Stimulated activated CD8-positive, alpha-beta memory T cell treated with anti-CD3 and anti-CD28 coated beads, Interleukin-7, amount 100 ng/mL, for 4 hours (primary cell): ENCODE measurements at places on chromosomes 2 and 18.

DNA sequence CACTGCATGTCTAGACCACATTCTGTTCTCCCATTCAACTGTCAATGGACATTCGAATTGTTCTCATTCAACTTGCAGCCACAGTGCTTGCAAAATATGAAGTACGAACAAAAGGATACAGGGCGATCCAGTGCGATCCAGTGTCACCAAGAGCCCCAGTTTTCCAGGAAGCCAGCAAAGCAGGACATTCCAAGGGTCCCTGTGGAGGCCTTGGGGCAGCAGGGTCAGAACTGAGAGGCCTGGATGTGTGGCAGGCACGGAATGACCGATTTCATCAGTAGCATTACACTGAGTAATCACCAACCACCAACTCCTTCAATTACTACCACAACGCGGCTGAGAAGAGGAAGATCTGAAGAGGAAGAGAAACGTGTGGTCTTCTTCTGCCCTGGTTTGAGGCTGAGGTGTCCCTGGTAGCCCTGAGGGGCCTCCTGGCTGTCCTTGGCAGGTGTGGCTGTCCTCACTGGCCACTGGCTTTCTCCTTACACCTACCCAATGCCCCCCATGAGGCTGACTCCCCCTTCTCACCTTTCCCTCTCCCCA is 172.7 kb upstream of the FHL2 start:
- no peak for DNase-seq

DNA sequence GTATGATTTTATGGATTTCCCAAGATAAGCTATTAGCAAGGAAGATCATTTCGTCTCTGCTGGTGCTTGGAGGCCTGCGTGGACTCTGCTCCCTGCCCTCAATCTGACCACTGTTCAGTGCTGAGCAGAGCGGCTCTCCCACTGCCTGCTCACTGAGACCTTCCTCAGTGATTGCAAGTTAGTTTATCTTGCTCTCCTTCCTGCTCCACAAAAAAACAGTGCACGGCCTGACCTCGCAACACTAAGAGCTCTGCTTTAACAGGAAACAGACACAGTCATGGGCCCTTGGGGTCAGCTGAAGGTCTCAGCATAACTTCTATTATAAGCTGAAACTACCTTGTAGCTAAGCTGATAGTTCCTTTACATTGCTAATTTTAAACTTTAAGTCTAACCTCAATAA is 53.1 kb downstream of the PRELID3A start:
- no peak for DNase-seq

- DNase-seq = no peak
These were observed 68.1 kb upstream of the CSRNP3 start for GRCh38 chr2:165401285-165401852.

GRCh38 chr2:239472235-239472775 is 71.5 kb upstream of the HDAC4 start:
- no peak for DNase-seq

GRCh38 chr2:150107170-150107569 is 380.3 kb downstream of the RND3 start:
- no peak for DNase-seq

- DNase-seq = no peak
These were observed 249.0 kb downstream of the DYSF start for GRCh38 chr2:71702071-71702970.

- no peak for DNase-seq
These were observed 367.1 kb downstream of the ZEB2 start for GRCh38 chr2:144152817-144153271.

DNA sequence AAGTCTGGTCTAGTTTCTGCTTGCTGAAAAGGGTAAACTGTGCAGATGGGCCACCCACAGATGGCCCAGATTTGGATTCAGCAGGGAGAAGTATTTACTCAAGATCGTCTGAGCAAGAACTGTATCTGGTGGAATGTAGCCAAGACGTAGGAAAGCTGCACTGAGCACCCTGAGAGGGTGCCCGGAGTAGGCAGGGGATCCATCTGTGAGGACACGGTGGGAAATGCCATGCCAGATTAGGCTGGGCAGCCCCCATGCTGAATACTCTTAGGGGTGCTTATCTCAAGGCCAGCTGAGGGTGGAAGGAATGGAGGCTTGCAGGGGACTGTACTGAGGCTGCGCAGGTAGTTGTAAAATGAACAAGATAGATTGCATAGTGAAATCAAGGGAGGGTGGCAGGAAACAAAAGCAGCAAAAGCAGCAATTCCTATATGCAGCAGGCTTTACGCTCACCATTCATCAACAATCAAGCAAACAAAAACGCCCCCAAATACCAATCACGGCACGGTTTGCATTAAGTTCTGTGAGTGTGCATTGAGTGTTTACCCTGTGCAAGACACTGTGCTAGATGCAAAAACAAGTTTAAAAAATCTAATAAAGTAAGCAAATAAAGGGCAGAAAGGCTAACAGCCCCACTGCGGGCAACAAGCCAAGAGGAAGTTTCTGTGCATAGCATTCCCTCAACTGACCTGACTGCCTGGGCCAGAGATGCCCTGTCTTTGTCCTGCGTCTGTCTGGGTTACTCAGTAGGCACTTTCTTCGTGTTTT is 32.2 kb upstream of the LPIN2 start:
- DNase-seq = no peak

GRCh38 chr2:231673348-231673770 is 35.0 kb upstream of the PTMA start:
- no peak for DNase-seq

GRCh38 chr18:27301615-27302378 is 116.7 kb upstream of the CHST9 start:
- no peak for DNase-seq

GRCh38 chr2:142175813-142176338 is 45.1 kb upstream of the LRP1B start:
- no peak for DNase-seq

- DNase-seq = no peak
These were observed 906 bp downstream of the IKZF2 start for GRCh38 chr2:213150315-213151097.

GRCh38 chr18:57797209-57797651 is 5.9 kb downstream of the ATP8B1 start:
- no peak for DNase-seq

- no peak for DNase-seq
These were observed 176.1 kb downstream of the TMEM18 start for GRCh38 chr2:501130-501529.

DNA sequence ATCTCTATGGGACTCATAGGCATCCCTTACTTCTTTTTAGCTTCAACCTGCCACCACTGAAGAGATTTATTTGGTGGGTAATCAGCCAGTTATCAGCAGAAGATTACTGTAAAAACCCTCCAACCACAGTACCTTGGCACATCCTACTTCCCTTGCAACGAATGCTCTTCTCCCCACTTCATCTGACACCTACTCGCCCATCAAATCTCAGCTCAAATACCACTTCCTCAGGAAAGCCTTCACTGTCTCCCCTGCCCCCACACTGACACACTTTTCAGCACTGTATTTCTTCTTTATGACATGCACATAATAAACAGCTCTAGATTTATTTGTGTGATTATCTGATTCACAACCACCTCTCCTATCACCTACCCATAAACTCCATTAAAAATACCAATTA is 3.1 kb downstream of the KDSR start:
- peak; percentile 15 for DNase-seq

DNA sequence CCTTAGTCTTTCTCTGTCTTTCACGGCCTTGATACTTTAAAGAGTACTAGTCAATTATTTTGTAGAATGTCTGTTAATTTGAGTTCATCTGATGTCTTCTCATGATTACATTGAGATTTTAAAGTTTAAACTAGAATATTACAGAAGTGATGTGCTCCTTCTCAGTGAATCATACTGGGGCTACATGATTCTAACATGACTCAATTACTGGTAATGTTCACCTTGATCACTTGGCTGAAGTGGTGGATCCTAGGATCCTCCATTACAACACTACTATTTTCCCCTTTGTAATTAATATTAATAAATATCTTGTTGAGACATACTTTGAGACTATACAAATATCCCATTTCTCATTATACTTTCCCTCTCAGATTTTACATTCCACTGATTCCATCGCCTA is 148.5 kb downstream of the CAMKMT start:
- DNase-seq = no peak

DNA sequence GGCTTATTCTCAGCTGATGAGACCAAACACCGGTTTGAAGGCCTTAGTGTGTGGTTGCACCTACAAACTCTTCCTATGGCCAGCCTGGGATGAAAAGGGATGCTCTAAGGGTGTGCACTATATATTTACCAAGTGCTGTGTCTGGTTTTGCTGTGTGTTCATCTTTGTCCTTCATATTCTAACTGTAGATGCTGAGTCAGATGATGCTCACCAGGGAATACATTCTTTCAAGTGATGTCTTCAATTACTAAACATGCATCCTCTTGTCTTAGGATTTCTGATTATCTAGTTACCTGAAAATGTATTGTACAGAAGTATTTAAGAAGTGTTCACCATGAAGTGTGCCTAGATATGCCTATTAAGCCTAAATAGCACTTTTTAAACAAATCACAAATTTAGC is 1111.6 kb upstream of the ZEB2 start:
- DNase-seq = no peak

DNA sequence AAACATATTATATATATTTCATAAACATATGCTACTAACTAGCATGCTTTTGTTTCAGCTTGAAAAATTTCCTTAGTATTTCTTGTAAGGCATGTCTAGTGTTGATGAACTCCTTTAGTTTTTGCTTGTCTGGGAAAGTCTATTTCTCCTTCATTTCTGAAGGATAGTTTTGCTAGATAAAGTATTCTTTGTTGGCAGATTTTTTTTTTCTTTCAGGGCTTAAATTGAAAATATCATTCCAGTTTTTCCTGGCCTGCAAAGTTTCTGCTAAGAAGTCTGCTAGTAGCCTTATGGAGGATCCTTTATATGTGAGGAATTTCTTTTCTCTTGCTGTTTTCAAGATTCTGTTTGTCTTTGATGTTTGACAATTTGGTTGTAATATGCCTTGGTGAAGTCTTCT is 183.5 kb downstream of the SLC4A3 start:
- DNase-seq = no peak

GRCh38 chr2:17059458-17059857 is 393.8 kb upstream of the CYRIA start:
- DNase-seq = no peak

GRCh38 chr2:61597300-61598289 is 59.4 kb upstream of the XPO1 start:
- DNase-seq = no peak

DNA sequence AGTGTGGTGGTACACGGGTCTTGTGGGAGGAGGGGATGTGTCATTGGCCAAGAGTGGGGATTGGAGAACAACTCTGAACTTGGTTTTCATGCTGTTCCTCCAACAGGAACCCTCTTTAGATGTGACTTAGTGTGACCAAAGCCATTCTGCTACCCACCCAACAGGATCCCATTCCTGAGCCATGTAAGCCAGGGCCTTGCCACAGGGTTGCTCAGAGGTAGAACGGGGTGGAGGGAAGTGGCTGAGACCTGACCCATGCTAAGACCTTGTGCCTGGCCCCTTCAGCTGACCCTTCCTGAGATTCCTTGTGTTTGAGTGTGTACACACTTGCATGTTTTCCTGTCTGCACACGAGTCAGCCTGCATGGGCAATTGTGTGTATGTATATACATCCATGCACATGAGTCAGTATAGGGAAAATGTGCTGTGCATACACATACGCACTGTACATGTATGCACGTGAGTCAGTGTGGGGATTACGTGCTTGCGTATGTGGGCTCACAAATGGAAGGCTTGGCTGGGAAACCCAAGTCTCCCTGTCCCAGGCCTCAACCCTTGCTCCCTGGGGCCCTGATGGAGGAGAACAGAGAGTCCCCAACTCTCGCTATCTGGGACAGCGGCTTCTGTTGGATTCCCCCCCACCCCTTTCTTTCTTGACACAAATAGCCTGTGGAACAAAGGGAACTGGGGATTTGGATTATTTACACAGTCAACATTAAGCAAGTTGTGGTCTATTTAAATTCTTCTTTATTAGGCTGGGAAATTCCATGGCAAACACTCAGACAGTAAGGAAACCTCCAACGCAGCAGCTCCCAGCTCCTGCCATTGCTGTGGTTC is 339.8 kb downstream of the DYSF start:
- no peak for DNase-seq

- DNase-seq = no peak
These were observed 181.8 kb downstream of the PHLPP1 start for GRCh38 chr18:62897153-62897552.

DNA sequence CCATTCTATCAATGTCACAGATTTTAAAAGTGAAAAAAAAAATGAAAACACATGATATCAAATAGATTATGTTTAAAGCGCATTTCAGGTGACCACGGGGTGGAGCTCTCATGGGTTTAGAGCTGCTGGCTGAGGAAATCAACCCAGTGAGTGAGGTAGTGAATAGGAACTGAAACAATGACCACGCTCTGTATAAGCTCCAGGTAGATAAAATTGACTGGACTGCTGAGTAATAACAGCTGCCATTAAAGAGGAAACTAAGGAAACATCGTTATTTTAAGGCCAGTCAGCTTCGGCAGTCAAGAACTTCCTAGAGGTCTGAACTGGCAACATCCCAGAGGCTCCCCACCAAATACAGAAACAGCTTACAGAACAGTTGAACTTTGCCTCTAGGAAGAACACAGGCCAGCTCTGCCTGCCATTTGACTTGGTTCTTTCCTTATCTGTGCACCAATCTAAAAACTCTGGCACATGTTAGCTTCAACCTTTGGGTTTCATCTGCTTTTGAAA is 185.9 kb downstream of the PDE1A start:
- DNase-seq = no peak

DNA sequence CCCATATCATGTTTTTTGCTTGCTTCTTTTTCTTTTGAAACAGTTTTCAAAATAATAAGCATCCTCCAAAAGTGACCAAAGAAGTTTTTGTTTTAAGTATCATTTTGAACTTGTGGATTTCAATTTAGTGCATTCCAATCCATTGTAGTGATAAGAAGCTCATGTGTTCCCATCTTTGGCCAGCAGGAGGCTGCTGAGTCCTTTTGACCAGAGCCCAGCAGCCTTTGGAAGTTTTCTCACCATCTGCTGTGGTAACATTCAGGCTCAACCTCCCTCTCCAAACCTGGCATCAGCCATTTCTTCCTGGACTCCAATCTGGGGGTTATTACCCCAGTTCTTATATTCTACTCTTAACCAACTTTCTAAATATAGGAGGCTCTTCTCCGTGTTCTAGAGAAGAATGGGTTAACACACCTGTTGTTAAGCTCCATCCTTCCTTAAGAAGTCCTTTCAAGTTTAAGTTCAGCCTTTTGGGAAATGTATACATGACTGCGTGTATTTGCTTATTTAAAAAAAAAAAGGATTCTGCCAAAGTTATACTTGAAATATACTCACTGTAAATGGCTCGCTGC is 39.0 kb upstream of the MAL start:
- DNase-seq = no peak
